ENCODE measurements at places on chromosomes 2 and 18.

GRCh38 chr2:94996305-94997100 is 29.0 kb upstream of the MAL start:
- no peak for DNase-seq

DNA sequence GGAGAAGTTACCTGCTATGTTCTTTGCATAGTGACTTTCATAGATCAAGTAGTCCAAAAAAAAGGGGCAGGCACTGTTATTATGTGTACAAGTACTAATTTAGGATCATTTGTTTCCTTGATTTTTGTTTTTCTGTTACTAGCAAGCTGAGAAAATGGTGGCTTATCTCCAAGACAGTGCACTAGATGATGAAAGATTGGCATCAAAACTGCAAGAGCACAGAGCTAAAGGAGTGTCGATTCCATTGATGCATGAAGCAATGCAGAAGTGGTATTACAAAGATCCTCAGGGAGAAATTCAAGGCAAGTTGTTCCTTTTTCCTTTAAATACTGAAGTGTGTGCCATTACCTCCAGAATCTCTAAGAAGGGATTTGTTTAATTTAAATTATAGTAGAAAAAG is 19.6 kb upstream of the KCNJ13 start:
- no peak for DNase-seq

- DNase-seq: no peak
These were observed 908 bp downstream of the ERLEC1 start for GRCh38 chr2:53787614-53788289.

- no peak for DNase-seq
These were observed 163.6 kb downstream of the NAPG start for GRCh38 chr18:10689236-10690034.

DNA sequence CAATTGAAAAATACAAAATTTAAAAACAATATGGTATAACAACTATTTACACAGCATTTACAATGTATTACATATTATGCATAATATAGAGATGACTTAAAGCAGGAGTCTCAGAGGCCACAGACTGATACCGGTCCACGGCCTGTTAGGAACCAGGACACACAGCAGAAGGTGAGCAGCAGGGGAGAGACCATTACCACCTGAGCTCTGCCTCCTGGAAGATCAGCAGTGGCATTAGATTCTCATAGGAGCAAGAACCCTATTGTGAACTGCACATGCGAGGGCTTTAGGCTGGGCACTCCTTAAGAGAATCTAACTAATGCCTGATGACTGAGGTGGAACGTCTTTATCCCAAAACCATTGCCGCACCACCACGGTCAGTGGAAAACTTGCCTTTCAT is 58.0 kb downstream of the SMAD2 start:
- DNase-seq: no peak

DNA sequence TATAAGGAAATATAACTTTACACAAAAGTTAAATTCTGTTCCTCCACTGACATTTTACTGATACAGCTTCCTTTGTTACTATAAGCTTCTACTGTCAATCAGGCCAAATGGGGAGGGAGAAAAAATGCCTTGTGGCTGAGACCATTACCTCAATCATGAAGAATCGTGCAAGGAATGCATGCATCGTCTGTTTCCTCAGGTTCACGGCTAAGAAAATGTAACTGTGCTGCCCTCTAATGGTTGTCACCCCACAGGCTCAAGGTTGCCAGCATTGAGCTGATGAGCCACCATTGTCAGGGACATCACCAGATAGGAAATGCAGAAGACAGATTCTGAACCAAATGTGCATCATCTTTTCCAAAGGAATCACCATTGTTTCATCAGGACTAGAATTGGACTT is 426.9 kb downstream of the CDH2 start:
- DNase-seq: no peak

GRCh38 chr2:12429779-12430406 is 286.8 kb upstream of the TRIB2 start:
- no peak for DNase-seq

DNA sequence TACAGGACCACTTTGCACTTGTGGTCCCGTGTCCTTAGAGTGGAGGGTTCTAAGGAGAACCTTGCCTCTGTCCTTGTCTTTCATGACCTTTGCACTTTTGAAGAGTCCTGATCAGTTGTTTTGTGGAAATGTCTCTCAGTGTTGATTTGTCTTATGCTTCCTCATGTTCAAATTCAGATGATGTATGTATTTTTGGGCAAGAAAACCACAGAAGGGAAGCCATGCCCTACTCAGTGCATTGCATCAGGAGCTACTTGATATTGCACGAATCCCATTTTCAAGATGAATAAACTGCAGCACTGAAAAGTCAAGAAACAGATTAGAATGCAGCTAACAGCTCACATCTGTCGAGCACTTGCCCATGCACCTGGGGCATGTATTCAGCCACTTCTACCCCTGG is 152.2 kb downstream of the INHBB start:
- no peak for DNase-seq

All from effector memory CD4-positive, alpha-beta T cell (primary cell).